Activated CD4-positive, CD25-positive, alpha-beta regulatory T cell (primary cell): ENCODE measurements at places on chromosomes 1 and 21.

- DNase-seq = no peak
Observed at GRCh38 chr21:38721958-38722357, 83.8 kb upstream of the ETS2 start.

DNA sequence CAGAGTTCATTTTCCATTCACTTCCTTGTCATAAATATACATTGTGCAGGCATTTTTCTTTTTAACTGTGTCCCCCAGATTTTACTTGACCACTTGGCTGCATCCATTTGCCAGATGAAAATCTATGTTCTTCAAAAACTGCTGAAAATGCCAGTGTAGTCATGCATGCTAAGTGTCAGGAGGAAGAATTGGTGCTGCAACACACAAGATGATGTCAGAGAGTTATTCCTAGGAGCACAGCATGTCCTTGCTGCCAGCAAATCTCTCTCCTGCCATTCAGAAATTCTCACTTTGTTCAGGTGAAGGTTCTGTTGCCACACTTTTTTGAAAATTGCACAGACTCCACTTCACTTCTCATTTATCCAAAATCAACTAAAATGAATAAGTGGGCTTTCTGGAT, 106.4 kb upstream of the MAGI3 start:
- no peak for DNase-seq

DNA sequence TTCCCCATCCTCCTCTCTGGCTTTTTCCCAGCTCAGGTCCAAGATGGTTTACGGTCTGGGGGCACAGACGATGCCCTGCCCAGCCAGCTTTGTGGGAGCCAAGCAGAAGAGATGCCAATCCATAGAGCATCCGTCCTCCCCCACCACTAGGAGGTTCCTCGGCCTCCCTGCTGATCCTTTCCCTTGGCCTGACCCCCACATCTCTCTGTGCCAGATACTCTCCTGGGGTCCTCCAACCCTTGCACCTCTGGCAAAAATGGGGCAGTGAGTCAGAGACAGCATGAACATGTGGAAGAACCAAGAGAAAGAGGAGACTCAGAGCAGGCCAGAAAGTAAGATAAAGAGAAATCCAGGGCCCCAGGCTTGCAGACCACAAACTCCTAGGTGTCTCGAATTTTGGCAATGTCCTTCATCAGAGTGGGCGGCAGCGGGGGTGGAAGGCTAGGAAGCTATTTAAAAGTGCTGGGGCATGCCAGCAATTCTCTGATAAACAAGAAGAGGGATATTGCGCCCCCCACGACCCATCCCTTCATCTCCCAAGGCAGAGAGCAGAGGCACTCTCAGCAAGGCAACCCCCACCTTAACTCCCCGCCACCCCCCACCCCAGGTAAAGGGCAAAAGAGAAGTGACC, 11.4 kb downstream of the BLACAT1 start:
- DNase-seq = no peak

DNA sequence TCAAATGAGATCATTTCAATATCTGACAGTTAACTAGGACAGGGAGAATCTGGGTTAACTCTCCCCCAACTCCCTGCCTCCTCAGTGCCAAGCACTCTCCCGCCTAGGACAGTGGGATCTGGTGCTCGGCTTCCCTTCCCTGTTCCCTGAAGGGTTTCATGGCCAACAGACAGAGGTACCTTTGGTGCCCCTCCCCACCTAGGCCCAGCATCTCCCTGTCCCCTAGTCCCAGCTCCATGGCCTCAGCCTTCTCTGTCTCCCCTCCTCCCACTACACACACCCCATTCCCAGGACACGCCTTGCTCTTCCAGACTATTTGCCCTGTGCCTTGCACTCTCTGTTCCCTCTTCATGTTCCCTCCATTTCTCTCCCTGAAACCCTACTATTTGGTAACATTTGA, 77.1 kb downstream of the CD247 start:
- no peak for DNase-seq

GRCh38 chr1:34709547-34709946, 45.3 kb upstream of the GJB5 start:
- no peak for DNase-seq

DNA sequence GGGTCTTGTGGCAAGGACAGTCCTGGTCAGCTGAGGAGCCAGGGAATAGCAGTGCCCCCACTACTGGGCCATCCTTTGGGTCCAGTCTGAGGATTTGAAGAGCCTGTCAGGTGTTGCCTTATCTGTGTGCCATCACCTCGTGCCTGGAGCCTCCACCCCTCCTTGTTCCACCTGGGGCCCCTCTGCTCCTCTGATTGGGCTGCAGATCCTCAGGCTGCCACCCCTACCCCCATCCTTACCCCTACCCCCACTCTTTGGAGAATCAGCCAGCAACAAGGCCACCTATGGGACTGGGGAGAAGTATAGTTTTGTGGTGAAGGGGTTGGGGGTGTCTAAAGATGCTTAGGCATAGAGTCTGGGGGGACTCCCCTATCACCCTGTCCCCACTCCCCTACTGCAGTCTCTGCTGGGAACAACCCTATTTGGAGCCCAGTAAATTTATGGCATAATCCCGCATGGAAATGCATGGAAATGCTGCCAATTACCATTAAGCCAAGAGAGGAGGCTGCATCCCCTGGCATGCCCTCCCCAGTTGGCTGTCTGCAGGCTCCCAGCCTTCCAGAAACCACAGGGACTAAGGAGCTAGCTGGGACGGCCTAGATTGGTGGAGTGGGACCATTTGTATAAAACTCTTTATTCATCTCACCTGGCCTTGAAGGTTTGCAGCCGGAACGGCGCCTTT, 142.7 kb upstream of the CSF3R start:
- DNase-seq = no peak

GRCh38 chr21:35284199-35284598, 235.1 kb upstream of the RUNX1 start:
- no peak for DNase-seq

DNA sequence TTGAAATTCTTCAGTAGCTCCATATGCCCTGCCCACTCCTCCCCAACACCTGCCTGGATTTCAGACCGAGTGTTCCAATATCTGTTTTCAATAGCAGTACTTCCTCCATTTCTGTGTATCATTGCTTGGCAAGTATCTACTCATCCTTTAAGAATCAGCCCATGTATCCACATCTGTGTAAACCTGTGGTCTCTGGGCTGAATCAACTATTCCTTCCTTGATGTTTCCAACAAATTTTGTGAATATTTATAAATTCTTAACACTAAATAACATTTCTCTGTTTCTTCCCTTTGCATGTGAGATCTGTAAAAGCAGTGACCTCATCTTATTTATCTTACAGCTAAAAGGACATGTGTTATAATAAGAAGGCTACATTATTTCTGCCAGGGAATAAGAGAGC, 26.0 kb upstream of the UAP1 start:
- DNase-seq = no peak

- DNase-seq = no peak
Observed at GRCh38 chr1:181101581-181102226, 13.2 kb downstream of the IER5 start.

- DNase-seq = no peak
Observed at GRCh38 chr1:30842697-30843354, 65.7 kb downstream of the SDC3 start.

- no peak for DNase-seq
Observed at GRCh38 chr1:211386921-211387320, 60.3 kb downstream of the TRAF5 start.

- DNase-seq = no peak
Observed at GRCh38 chr21:25490742-25491141, 116.5 kb downstream of the MRPL39 start.

- no peak for DNase-seq
Observed at GRCh38 chr1:174072581-174072980, 50.4 kb upstream of the RC3H1 start.

- DNase-seq = no peak
Observed at GRCh38 chr1:241215203-241215602, 141.8 kb downstream of the RGS7 start.

- DNase-seq = no peak
Observed at GRCh38 chr1:245485996-245486395, 331.2 kb downstream of the KIF26B start.

DNA sequence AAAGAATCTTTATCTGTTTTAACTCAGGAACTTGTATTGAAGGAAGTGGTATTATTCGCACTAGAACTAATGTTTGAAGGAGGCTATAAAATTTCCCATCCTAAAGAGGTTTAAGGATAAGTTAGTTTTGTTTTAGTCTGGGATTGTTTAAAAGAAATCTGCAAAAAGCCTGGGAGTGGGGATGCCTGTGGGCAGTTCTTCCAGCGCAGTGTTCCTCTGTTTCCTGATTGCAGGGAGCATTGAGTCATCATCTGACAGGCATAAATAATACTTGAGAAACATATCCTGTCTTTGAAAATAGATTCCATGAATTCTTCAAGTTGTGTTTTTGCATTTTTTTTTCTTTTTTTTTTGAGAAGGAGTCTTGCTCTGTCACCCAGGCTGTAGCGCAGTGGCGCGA, 350.8 kb upstream of the PTBP2 start:
- DNase-seq = no peak

DNA sequence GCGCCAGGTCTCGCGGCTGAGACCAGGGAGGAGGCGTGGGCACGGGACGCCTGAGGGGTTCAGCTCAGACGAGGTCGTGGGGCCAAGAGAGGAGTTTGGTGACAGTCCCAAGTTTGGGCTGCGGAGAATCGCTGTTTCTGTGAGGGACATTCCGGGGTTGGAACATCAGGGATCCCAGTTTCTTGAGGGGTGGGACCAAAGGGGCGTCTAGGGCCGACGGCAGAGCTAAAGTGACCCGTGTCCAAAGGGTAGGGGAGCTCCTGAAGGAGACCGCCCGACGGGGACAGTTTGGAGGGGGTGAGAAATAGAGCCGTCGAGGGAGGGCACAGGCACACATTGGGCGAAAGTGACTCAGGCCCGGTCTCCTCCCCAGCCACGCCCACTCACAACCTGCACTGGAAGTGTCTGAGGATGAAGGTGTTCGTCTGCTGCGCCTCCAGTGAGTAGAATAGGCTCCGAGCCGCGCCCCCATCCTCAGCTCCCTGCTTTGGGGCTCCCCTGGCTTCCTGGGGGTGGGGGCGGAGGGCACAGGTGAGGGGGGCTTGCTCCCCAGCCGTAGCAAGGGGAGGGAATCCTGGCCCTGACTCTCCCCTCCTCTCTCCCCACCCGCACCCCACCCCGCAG, 7.0 kb downstream of the EFNA3 start:
- DNase-seq = peak; percentile 46

- DNase-seq = no peak
Observed at GRCh38 chr1:186978596-186979556, 150.1 kb downstream of the PLA2G4A start.

DNA sequence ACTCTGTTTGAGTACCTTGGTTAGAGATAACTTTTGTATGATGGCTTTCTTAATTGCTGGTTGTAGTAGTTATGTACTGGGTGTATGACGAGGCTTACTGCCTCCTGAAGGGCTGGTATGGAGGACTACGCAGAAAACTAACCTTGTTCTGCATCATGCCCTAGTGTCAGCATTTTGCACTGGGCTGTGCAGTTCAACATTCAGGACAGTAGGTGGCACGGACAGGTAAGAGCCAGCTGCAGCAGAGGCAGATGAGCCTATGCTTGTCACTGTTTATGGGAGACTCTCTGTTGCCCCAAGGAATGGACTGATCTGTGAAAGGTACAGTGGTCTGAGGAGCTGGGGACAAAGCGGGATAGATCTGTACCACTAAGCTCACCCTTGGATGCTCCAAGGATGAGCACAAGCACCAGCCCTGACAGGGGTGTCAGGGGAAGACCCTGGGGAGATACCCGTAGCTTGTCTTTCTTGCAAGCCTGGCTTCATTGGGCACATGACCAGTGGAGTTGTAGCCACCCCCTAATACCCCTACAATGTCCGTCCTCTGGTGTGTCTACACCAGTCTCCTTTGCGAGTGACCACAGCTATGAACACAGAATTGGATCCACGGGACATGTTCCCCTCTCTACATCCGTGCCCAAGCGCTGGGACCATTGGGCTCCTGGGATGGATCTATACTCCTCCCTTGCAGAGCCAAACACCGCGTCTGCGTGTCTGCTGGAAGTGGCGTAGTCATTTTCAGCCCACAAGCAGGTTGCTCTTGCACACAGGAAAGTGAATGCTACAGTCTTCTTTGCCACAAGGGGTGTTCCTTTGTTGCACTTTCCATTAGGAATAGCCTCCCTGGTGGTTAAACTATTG, 51.1 kb upstream of the CFHR3 start:
- DNase-seq = no peak

DNA sequence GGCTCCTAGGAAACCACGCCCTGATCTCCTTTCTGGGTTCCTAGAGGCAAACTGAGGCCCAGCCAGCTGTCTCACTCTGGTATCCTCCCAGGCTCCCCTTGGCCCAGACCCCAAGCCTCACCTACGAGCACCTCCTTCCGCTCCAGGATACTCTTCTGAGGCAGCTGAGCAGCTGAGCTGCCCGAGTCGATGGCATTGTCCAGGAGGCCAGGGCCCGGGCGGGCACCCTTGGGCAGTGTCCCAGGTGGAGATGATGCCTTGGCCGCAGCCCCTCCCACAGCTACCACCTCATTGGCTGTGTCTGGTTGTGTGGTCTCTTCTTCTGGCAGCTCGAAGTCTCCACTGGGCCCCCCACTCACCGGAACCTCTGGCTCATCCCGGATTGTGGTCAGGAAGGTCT, 34.4 kb downstream of the SDC3 start:
- DNase-seq = no peak

DNA sequence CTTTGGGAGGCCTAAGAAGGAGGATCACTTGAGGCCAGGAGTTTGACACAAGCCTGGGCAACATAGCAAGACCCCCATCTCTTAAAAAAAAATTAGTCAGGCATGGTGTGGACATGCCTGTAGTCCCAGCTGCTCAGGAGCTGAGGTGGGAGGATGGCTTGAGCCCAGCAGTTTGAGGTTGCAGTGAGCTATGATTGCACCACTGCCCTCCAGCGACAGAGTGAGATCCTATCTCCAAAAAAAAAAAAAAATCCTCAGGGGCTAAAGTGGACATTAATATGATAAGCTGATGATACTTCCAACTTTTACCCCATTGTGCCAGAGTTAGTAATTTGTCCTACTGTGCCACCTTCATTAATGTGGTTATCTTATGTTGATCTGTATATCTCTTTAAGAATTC, 327.8 kb upstream of the FMN2 start:
- DNase-seq = no peak

GRCh38 chr1:41294216-41294615, 52.1 kb upstream of the SCMH1 start:
- no peak for DNase-seq

DNA sequence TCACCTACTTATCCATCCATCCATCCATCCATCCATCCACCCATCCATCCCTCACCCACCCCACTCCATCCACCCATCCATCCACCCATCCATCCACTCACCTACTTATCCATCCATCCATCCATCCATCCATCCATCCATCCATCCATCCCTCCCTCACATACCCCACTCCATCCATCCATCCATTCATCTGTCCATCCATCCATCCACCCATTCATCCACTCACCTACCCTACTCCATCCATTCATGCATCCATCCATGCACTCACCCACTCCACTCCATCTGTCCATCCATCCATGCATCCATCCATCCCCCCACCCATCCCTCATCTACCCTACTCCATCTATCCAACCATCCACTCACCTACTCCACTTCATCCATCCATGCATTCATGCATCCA, 34.5 kb downstream of the DHRS3 start:
- no peak for DNase-seq

DNA sequence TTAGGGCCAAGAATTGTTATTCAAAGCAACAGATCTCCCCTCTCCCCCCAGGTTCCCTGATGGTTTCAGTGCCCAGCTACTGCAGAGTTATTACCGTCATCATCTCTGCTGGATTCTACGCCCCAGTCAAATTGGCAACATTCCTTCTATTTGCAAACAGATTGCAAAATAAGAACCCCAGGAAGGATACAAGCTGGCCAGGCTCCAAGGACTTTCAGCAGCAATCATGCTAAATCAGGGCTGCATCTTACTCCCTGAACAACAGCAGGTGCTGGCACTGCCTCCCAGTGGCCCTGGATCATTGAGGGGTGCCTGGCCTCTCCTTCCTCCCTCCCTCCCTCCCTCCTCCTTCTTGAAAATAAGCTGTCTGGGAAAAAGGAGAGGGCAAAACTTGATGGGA, 521.6 kb upstream of the BEND5 start:
- no peak for DNase-seq
